ENCODE measurements at places on chromosomes 2 and 18.
A peak's percentile ranks its signal among the peaks of the same experiment; 100 is the strongest.

DNA sequence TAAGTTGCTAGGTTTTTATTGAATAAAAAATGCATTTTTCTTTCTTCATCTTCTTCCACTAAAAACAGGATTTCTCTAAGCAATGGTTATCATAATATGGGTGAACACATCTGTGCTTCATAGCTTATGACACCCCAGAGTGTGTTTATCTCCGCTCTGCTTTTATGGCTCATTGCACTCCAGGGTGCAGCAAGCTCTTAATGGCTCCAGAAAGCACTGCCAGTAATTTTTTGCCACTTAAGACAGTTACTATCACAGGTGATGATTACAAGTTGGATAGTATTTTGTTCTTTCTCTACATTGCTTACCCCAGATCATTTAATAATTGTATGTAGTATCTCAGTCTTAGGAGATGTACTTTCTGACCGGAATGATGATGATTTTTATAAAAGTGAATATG is 239.3 kb upstream of the CDH20 start:
- DNase-seq: peak; percentile 65

DNA sequence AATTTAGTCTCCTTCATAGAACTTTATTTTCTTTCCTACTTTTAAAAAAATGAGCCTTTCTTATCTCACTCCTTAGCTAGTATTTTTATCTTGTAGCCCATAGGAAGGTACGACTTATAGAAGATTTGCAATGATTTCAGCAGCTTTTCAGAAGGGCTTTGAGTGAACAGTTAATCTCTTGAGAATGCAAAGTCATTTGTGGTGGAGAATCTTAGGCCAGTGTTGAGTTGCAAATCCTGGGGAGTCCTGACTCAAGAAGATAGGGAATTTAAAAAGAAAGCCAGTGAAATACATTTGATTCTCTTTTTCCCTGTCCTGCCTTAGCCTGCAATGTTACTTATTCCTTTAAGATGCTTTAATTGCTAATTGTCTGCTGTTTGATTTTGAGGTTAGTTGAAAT is 33.6 kb downstream of the LYPD6 start:
- DNase-seq: no peak

DNA sequence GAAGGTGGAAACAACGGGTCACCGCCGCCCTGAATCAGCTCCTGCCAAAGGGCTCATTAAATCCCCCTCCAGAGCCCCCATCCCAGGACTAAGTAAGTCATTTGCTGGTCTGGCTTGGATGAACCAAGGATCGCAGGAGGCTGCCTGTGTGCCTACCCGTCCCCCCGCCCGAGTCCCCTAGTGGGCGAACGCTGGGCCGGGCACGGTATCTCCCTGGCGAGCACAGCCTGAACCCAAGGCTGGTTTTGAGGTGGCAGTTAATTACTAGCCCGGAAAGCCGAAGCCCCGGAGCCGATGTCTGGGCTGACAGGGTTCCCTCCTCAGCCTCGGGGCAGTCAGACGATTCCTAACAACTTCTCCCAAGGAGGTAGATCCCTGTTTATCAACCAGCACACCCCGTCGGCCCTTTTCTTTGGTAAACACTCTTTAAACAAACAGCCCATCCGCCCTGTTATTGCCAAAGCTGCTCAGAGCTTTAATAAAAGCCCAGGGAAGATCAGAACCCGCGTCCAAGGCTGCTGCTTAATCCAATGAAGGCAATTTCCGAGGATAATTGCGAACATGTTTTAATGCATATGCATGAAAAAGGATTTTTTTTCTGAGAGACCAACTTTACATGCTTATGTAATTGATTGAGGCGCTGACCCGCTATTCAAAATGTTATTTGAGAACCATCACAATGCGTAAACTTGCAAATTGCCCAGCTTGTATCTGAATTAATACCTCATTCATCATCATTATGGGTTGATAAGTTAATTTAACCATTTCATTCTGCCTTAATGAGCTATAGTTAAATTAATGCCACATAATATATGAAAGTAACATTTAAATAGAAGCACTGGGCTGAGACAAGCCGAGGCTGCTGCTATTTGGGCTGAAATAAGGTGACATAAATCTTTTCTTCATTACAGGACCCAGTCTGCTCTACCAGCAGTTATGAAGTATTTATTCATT is 10.5 kb downstream of the EVX2 start:
- no peak for DNase-seq

DNA sequence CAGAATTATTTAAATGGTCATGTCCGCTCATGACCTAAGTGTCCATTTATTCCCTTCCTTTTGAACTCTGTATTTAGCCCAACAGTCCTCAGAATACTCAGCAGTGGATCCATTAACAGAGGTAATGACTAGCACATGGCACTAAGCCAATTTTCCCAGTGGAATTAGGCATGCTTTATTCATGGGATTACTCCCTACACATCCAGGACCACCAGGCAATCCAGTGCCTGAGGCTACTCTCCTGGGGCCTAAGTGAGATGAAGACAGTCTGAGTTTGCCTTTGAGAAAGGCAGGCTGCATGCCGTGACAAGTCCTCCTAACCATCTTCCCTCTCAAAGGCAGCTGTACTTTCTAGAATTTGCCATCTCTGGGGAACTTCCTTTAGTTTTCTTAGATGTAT is 128.6 kb downstream of the SPOPL start:
- DNase-seq: peak; percentile 5

DNA sequence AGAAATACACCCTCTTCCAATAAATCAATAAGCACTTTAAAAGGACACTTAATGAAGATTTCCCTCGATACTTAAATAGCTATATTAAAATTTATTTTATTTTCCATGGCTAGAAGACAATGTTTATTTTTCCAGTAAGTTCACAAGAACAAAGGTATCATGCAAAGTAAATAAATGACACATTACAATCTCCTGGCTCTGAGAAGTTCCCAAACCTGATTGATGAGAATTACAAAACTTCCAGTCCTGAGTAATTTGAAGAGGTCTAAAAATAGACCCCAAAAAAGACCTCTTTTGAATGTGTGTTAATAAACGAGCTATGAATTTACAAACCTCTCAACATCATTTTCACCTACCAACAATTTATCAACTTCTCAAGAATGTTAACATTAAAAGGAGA is 1.5 kb upstream of the PEX13 start:
- DNase-seq: no peak

DNA sequence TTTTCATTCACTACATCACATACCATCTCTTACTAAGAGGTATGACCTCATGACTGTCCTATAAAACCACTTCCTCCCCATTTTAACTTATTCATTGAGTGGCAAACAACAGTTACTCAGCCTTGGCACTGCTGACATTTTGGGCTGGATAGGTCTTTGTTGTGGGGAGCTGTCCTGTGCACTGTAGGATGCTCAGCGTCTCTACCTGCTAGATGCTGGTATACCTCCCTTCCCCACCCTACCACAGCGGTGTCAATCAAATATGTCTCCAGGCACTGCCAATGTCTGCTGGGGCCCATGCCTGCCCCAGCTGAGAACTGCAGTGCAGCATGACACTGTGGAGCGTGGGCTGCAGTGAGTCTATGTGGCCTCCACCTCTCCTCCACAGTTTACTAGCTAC is 76.3 kb upstream of the MGAT4A start:
- DNase-seq: no peak

DNA sequence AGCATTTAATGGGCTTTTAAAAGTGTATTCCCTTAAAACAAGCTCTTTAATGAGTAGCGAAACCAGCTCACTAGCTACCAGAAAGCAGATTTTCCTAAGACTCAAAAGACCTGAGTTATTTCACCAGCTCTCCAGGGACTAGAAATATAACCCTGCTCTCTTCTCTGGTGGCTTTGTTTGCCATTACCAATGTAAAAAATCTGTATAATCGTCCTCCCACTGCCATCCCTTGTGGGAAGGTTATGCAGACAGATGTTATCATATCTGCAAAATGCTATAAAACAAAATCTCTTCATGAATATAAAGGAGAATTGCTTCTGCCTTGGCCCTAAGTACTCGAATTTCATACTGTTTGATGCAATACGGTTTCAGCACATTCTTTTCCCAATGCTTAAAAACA is 335.2 kb downstream of the NUP35 start:
- DNase-seq: no peak

- DNase-seq: no peak
These were observed 124.5 kb downstream of the CMPK2 start for GRCh38 chr2:6741229-6741628.

DNA sequence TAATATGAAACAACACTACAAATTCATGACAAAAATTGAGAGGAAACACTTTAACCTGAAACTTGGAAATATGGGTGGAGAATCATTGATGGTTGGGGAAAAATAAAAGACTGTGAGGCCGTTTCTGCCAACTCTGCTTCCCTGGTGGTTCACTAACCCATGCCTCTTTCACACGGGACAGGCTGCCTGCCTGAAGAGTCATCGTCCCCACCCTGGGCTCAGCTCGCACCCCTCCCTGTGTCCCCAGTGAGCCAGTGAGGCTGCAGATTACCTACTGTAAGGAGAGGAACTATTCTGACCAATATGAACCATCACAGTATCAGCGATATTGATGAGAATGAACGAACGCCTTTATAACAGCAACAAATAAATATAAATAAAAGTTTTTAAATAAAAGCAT is 357.8 kb upstream of the CDH20 start:
- no peak for DNase-seq

- peak; percentile 56 for DNase-seq
These were observed 507 bp downstream of the CNNM4 start for GRCh38 chr2:96760986-96761832.

- no peak for DNase-seq
These were observed 70.2 kb upstream of the GALNT3 start for GRCh38 chr2:165864296-165864695.

- DNase-seq: no peak
These were observed 18.1 kb downstream of the VIL1 start for GRCh38 chr2:218436992-218437391.

- DNase-seq: peak; percentile 52
These were observed 382.0 kb downstream of the SOX11 start for GRCh38 chr2:6074089-6074643.

- no peak for DNase-seq
These were observed 93.7 kb downstream of the TMEM17 start for GRCh38 chr2:62412347-62412742.

- no peak for DNase-seq
These were observed 140.2 kb upstream of the ETAA1 start for GRCh38 chr2:67256892-67257291.

GRCh38 chr2:8481463-8482009 is 200.3 kb upstream of the ID2 start:
- DNase-seq: no peak

GRCh38 chr18:71798986-71799673 is 745.0 kb downstream of the CBLN2 start:
- DNase-seq: no peak

GRCh38 chr2:180614776-180615175 is 365.6 kb upstream of the UBE2E3 start:
- DNase-seq: no peak

DNA sequence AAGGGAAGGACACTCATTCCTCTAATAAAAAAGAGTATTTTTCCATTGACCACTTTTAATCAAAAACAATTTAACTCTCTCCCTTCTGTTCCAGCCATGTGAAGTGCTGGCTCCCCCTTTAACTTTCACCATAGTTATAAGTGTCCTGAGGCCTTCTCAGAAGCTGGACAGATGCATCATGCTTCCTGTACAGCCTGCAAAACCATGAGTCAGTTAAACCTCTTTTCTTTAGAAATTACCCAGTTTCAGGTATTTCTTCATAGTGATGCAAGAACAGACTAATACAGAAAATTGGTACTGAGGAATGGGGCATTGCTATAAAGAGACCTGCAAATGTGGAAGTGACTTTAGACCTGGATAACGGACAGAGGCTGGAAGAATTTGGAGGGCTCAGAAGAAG is 643.6 kb upstream of the DDX18 start:
- DNase-seq: no peak

DNA sequence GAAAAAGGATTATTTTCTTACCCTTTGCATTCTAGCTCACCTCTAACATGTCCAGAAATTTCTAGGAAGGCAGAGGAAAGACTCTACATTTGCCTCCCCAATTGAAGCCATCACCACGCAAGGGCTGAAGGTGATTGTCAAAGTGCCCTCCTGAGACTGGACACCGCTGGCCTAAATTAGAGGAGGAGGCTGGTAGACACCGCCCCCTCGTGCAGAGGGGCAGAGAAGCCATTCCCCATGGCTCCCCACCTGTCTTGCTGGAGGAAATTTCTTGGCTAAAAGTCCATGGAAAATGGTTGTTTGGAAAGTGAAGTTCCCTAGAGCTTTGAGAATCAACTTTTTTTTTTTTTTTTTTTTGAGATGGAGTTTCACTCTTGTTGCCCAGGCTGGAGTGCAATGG is 31.3 kb upstream of the CREB1 start:
- DNase-seq: no peak

GRCh38 chr2:179233083-179233490 is 31.5 kb downstream of the SESTD1 start:
- peak; percentile 16 for DNase-seq

DNA sequence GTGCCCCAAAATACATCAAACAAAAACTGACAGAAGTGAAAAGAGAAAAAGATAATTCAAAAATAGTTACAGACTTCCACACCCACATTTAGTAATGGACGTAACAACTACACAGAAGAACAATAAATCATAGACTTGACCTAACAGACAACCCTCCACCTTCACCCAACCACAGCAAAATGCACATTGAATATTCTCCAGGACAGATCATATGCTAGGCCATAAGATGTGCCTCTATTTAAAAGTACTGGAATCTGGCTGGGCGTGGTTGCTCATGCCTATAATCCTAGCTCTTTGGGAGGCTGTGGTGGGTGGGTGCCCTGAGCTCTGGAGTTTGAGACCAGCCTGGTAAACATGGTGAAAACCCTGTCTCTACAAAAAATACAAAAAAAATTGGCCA is 20.0 kb downstream of the SLC66A2 start:
- DNase-seq: no peak

GRCh38 chr2:64491426-64491825 is 32.7 kb upstream of the AFTPH start:
- DNase-seq: no peak

DNA sequence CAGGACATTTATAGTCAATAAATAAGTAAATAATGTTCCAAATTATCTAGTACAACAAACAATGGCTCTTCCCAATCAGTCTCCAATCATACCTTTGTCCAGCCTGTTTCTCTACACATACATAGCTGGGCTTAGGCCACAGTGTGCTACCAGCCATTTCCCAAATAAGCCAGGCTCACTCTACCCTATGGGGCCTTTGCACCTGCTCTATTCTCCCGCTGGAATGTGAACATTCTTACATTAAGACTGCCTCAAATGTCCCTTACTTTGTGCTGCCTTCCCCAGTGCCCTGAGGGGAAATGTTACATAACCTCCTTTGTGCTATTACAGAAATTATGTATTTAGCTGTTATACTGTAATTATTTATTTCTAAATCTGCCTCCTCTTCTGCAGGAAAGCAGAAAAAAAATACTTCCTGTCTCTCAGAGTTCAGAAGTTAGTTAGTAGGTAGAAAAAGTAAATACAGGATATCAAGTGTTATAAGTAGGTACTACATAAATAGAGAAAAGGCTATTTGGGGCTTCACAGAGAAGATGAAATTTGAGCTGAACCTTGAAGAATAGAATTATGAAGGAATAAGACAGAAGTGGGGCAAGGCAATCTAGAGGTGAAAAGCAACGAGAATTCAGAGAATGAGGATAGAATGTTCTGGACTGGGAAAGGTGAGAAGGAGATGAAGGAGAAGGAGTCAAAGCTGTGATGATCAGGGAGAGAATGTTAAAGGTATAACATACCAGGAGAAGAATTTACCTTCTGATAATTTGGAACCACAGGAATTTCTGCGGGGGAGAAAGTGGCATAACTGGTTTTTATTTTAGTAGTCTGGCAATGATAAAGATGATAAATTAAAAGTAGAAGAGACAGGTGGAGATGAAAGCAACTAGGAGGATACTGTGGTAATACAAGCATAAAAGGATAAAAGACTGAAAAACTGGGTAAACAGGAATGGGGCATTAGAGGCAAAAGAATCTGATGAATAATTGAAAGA is 37.0 kb downstream of the ROCK1 start:
- DNase-seq: no peak

- DNase-seq: no peak
These were observed 33.8 kb downstream of the RTP5 start for GRCh38 chr2:241903121-241904010.

Measured in NCI-H345 (cell line).